ENCODE measurements at places on chromosomes 11 and 22.

DNA sequence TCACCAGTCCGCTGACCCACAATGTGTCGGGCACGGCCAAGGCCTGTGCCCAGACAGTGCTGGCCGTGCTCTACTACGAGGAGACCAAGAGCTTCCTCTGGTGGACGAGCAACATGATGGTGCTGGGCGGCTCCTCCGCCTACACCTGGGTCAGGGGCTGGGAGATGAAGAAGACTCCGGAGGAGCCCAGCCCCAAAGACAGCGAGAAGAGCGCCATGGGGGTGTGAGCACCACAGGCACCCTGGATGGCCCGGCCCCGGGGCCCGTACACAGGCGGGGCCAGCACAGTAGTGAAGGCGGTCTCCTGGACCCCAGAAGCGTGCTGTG, 6.1 kb downstream of the SLC35C1 start:
- no peak for DNase-seq

DNA sequence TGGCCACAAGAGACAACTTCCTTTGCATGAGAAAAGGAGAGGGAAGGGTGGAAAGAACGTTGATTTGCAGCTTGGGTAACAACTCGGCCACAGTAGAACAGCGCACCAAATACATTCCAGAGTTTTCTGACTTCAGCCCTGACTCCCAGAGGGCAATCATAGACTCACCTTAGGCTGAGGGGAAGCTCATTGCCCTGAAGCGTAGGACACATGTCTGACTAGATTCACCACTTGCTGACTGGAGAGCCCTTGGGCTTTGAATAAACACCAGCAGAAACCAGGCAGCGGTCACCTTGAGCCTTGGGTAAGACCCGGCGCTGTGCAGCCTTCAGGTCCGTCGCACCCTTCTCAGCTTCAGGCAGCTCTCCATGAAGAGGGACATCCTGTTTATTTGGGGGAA, 151.8 kb upstream of the GRIA4 start:
- no peak for DNase-seq

- DNase-seq: peak; percentile 27
These were observed 627 bp downstream of the JRKL start for GRCh38 chr11:96390488-96390792.

DNA sequence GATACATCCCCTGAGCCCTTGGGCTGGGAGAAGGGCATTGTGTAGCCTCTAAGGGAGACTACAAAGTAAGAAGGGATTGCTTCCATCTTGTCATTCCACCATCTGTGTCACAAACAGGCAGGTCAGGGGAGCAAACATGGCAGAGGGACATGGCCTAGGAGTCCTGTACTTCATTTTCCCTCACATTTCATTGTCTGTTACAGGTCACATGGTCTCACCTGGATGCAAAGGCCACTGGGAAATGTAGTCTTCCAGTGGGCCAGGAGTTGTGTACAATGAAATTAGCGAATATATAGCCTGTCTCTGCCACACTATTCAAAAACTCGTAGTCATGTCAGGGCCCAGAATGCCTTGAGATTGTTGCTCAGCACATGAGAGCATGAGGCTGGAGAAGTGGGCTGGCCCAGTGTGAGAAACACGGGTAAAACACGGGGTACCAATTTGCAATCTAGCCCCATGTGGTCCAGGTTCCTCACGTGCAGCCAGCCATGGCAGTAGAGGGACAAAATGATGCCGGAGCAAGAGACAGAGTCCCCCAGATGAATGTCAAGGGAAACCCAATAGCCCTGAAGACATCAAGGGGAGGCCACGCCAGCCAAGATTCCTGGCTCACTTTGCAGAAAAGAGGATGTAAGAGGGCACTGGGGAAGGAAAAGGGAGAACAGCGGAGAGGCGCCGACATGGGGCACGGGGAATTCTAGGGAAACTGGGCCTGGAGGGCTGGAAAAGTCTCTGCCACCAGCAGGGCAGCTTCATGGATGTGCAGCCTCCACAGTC, 47.7 kb upstream of the EMID1 start:
- no peak for DNase-seq

- no peak for DNase-seq
These were observed 6.0 kb downstream of the CCDC157 start for GRCh38 chr22:30362651-30363281.

- peak; percentile 41 for DNase-seq
These were observed 112.3 kb downstream of the TMPRSS5 start for GRCh38 chr11:113593698-113594308.

- no peak for DNase-seq
These were observed 12.0 kb downstream of the SIPA1 start for GRCh38 chr11:65649656-65650546.

- DNase-seq: no peak
These were observed 706 bp upstream of the SCYL1 start for GRCh38 chr11:65524014-65524740.

DNA sequence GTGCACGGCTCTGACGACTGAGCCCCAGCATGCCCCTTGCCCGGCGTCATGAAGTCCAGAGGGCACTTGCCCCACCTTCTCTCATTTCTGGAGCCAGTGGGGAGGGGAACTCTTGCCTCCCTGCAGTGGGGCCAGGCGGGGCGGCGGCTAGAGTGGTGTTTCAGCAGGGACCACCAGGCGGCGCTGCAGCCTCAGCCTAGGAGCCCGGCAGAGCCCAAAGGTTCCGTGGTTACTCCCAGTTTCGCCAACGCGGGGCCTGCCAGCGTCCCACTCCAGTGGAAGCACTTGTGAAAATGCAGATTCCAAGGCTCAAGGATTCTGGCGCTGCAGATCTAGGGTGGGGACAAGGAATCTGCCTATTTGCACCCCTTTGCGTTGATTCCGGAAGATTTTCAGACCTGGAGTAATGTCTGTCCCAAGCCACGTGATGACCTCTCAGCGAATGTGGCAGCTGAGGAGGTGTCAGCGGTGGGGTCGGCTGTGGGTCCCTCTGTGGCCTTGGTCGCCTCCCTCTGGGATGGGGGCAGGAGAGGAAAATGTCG, 55.7 kb downstream of the CD82 start:
- DNase-seq: peak; percentile 46

DNA sequence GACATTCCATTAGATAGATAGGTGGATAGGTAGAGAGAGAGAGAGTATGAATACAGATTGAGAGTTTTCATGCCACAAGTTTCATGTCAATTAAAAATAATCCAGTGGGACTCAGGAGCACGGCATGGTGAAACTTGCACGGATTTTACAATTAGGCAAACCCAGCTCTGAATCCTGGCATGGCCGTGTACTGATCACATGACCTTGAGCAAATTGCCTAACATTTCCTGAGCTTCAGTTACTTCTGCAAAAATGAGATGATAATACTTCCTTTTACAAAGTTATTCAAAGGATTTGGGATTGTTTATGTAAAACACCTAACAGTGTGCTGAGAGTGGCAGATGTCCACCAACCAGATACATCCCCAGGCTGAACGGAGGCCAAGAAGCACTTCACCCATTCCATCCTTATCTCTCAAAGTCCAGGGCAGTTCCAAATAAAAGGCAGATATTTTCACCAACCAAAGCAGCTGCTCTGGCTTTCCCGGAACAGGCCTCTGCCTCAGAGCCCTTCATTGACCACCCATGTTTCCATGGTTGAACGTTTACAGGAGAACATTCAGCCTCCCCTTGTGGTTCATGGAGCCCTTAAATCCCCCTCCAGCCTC, 17.9 kb downstream of the APLNR start:
- peak; percentile 39 for DNase-seq

DNA sequence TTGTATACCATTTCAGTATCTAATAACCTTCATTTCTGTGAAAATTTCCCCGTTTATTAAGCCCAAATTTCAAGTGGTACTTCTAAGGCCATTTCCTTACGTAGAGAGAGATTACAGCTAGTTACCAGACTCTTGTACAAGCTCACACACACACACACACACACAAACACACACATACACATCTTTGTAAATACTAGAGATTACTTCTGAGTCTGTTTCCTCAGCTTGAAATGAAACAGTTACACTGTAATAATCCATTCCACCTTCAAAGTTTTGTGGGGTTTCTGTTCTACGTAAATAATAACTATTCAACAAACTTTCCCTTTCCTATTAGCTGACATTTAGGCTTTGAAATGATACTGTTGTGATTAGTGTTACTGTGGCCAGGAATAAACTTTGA, 6.2 kb downstream of the POGLUT3 start:
- no peak for DNase-seq

- DNase-seq: peak; percentile 57
These were observed 54.3 kb upstream of the CLMP start for GRCh38 chr11:123249354-123249753.

DNA sequence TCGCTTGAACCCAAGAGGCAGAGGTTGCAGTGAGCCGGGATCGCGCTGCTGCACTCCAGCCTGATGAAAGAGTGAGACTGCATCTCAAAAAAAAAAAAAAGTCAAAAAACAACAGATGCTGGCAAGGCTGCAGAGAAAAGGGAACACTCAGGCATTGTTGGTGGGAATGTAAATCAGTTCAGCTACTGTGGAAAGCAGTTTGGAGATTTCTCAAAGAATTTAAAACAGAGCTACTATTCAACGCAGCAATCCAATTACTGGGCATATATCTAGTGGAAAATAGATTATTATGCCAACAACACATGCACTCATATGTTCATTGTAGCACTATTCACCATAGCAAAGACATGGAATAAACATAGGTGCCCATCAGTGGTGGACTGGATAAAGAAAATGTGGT, 89.7 kb downstream of the EFCAB6 start:
- no peak for DNase-seq

DNA sequence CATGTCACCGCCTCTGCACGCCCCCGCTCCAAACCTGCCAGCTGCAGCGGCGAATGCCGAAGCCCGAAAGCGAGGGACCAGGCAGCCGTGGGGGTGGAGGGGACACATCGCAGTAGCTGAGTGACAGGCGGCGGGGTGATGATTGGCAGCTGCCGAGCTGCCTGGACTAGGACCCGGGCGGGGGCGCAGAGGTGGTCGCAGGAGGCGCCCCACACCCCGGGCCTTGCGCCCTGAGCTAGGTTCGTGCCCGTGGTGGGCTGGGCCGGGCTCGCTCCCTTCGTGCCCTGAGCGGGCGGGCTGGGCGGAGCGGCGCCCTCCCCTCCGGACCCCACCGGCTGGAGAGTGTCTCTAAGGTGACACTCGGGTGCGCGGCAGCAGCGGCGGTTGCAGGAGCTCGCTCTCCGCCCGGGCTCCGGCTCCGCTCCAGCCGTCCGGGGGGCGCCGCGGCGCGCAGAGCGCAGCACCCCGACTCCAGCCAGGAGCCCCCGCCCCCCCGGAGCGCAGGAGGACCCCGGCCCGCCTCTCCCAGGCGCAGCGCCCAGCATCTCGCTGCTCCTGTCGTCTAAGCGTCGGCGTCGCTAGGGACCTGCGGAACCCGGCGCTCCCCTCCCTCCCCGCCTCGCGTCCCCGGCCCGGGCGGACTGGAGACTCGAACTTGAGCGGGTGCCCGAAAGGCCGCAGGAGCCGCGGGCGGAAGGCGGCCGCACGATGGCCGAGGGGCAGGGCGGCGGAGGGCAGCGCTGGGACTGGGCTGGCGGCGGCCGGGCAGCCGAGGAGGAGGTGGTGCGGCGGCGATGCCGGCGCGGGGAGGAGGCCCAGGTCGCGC, 14.5 kb upstream of the DGKZ start:
- no peak for DNase-seq

DNA sequence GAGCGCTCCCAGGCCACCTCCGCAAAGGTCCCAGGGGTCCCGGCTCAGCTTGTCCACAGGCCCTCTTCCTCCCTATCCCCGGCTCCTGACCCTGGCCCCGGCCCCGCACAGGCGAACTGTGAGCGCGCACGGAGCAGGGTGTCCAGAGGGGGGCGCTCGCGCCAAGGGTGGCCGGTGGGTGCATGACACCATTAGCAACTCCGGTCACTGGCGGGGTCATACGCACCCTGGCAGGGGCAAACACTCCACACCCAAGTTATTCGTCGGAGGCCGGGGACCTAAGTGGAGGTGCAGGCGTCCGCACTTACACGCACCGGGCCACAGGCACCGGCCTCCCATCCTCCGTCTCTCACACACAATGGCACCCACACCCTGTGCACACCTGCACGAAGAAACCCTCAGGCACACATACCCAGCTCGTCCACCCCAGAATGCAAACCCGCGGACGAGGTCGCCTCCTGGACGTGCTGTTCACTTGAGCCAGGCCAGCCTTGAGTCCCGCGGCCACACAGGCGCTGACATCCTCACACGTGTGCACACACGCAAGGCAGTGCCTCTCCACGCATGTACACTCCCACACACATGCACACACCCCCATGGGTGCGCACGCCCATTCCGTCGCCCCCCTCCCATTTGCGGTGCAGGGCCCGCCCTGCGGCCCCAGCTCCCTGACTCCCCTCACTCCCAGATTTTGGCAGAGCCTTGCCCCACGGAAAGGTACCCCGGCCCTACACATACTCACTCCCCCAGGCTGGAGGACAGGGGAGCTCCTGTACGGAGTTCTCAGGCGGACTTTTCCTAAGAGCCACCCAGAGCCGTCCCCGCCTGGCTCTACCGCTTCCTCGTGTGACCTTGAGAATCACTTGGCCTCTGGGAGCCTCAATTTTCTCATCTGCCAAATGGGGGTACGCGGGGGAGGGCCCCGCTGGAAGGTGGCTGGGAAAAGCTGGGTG, at the start of gene RASGRP2:
TSS of gene RASGRP2 (minus strand) at position 552 of the 953 bp plus-strand sequence. CDS start 1,276 bp downstream, outside the sequence.
- no peak for DNase-seq

DNA sequence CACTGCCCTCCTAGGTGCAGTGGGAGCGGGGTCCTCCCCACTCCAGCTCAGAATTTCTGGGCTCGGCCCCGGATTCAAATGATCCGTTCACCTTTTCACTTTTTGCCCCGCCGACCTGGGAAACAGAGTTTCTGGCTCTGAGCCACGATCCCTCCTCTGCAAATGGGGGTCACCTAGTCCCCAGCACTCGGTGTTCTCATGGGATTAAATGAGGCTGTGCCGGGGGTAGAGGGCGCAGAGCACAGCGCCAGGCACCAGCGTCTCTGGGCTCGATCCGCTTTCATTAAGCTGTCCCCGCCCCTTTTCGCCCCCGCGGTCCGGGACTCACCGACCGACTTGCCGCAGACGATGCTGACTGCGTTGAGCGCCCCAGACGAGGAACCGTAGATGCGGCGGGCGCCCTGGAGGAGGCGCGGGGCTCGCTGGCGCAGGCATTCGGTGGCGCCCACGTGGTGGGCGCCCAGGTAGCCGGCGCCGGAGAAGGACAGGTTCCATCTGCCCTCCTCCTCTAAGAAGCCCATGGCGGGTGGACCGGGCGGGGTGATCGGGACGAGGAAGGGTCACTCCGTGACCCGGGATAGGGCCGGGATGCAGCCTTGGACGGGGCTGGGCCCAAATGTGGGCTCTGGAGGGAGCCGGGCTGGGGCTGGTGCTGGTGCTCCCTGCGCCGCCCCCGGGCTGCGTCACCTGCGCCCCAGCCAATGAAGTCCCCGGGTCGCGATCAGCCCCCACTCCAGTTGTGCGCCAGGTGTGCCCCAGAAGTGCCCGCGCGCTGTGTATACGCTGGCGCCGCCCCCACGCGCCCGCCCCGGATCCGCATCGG, at the start of gene PNPLA5:
TSS of gene PNPLA5 (minus strand) at position 654 of the 823 bp plus-strand sequence. CDS start at position 521, 133 bp downstream.
- no peak for DNase-seq

Data from AG10803 (cell line).